ENCODE measurements at places on chromosomes 7 and 10.

GRCh38 chr7:157874870-157875229, 538.0 kb downstream of the DNAJB6 start:
- DNase-seq: no peak

DNA sequence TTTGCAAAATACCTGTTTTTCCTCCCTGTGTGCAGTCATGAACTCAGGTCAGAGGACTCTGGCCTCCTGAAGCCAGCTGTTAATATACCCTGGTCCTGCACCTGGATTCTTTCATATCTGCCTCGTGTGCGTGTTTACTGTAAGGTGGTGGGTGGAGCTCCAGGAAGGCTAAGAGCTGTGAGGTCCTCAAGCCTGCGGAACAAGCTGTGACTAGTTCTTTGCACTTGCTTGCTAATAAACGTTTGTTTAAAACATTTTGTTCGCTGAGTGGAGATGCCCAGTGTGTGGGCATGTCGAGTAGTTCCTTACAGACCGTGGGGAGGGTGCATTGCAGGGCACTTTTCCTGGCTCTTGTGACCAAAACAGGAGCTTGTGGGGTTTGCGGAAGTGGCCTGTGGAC, 139.0 kb downstream of the DOCK1 start:
- no peak for DNase-seq

- DNase-seq: no peak
Measured at GRCh38 chr7:158238616-158239289, 348.9 kb downstream of the PTPRN2 start.

GRCh38 chr10:128027822-128028507, 98.3 kb downstream of the MKI67 start:
- no peak for DNase-seq

- peak; percentile 17 for DNase-seq
Measured at GRCh38 chr7:91089382-91089963, 174.8 kb upstream of the FZD1 start.

DNA sequence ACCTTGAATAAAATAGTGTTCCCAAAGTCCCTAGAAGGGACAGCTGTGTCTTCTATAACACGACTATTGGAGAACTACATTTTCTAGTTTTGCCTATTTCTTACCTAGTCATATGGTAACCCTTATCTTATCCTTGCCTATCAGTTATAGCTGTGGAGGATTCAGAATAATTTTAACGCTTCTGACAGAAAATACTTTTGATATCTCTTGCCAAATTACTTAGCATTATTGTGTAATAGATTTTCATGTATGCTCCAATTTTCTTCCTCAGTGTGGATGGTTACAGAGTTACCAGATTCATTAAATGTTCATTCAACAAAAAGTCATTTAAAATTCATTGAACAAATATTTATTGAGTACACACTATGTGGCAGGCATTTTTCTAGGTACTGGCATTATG, 34.6 kb upstream of the LSM8 start:
- no peak for DNase-seq

GRCh38 chr7:37112218-37112617, 336.4 kb downstream of the ELMO1 start:
- no peak for DNase-seq

- DNase-seq: peak; percentile 19
Measured at GRCh38 chr7:82723411-82723810, 279.8 kb upstream of the CACNA2D1 start.

- DNase-seq: no peak
Measured at GRCh38 chr10:55629793-55630490, 731.1 kb downstream of the ZWINT start.

GRCh38 chr10:47050618-47051455, 139.6 kb downstream of the PTPN20 start:
- no peak for DNase-seq
